ENCODE measurements at places on chromosomes 2 and 18. TPM values are rescaled to one million over a fixed set of nuclear protein-coding genes. Genes with fewer than 3 reads are reported as not detected.
A peak's percentile ranks its signal among the peaks of the same experiment; 100 is the strongest.

Gene KCNS3
- 62.4 TPM for total RNA-seq

Gene TSGA10
- total RNA-seq = 9.9 TPM

Gene LDLRAD4
- total RNA-seq = 1.9 TPM

Gene SERPINB2
- total RNA-seq = not detected

Gene GPR75
- total RNA-seq = 4.1 TPM

GRCh38 chr18:48874233-48874632 lies 76.5 kb downstream of the SMAD7 start:
- no peak for DNase-seq

GRCh38 chr18:46019936-46020335 lies 52.1 kb downstream of the PSTPIP2 start:
- no peak for DNase-seq

DNA sequence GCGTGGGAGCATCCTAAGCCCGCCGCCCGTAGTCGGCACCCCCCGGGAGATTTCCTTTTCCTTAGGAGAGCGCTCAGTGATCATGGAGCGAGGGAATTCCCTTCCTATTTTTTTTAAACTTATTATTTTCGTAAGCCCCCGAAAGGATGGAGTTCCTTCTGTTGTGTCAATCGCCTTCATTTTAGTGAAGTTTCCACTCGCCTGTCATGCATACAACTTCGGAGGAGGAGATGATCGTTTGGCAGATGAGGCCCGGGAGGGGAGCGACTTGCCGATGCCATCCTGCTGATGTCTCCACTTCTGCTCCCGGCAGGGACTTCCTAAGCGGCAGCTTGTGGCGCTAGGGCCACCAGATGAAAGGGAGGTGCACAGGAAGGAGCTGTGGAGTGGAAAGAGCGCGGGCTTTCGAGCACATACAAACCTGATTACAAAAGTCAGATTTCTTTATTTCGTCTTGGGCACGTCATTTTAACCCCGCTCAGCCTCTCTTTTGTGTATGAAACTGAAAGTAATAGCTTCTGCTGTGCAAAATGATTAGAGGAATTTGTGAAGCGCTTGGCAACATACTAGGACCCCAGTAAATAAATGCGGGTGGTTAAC lies at the start of gene ADGRF3:
Gene ADGRF3, minus strand, starts transcription at position 336 of the 600 bp plus-strand sequence. CDS start 555 bp downstream, outside the sequence.
- peak; percentile 59 for DNase-seq

GRCh38 chr2:169977530-169977929 lies 150.3 kb downstream of the UBR3 start:
- DNase-seq = no peak

- no peak for DNase-seq
Observed at GRCh38 chr18:6509832-6510231, 95.1 kb upstream of the L3MBTL4 start.

DNA sequence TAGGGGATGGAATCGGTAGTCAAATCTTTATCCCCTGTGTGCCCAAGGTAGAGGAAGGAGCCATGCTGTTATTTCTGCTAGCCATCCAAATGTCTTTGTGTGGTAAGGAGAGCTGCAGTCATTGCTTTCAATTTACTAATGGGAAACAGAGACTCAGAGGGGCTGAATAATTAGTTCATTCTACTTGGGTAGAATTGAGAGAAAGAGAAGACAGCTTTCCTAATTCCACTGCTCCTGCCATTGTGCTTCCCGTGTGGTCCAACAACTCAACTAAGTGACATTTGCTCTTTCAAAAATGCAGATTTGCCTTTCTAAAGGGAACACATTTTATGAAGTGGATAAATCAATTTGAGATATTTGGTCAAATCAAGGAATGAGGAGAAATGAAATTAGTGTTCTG lies 136.1 kb downstream of the AQP4 start:
- DNase-seq = no peak

DNA sequence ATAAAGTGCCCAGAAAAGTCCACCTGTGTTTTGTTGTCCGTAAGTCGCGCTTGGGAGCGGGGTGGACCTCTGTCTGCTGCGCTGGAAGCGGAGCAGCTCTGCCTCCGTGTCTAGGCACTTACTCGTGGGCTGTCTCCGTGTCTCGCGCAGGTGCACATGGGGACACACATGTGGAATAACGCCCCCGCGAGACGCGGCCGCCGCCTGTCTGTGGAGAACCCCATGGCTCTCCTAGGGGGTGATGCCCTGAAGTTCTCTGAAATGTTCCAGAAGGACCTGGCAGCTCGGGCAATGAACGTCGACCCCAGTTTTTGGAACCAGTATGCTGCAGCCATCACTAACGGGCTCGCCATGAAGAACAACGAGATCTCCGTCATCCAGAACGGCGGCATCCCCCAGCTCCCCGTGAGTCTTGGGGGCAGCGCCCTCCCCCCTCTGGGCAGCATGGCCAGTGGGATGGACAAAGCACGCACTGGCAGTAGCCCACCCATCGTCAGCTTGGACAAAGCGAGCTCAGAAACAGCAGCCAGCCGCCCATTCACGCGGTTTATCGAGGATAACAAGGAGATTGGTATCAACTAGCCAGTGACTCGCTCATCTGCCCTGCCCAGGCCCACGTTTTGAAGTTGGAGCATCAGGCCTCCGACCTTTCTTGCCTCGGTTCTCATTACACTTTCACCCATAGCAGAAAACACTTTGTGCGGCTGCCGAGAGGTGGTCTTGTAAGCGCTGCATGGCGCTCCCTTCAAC lies 17.3 kb downstream of the SALL3 start:
- DNase-seq = no peak

DNA sequence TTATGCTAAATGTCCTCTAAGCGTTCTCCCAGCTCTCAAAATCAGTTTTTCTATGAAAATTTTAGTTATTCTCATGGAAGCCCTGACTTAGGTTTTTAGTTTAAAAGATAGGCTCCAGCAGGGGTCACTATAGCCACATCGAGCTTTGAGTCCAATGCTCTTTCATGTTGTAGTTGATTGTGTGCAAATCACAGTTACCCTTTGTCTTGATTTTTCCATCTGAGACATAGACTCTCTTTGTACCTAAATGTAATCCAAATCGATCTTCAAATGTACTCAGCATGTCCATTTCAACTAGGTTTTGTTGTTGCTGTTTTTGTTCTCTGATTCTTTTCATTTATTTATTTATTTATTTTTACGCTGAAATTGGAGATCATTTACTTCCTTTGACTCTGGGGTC lies 26.4 kb upstream of the MSTN start:
- peak; percentile 83 for DNase-seq

DNA sequence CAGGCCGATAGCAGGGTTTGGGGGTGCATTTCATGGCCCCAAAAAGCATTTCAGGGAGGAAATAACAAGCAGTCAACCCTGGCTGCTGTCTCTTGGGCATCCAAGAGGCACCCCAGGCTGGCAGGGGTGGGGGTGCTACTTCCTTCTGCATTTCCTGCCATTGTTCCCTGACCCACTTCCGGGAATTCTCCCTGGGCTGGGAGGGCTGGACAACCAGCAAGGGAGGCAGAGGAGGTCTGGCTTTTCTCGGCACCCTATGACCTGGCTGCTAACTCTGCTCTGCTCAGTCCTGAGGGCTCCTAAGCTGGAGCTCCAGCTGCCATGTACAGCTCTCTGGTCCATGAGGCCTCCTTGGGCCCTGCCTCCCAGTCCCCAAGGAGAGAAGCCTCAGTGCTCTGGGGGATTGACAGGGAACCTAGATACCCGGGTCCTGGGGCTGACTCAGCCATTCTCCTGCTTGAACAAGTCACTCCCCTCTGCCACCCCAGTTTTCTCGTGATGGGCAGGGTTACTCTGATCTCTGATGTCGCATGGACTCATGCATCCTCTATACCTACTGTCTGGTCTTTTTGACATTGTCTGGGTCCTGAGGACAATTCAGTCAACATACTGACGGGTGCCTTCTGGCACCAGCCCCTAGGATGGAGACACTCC lies 47.2 kb downstream of the DYSF start:
- DNase-seq = peak; percentile 19

DNA sequence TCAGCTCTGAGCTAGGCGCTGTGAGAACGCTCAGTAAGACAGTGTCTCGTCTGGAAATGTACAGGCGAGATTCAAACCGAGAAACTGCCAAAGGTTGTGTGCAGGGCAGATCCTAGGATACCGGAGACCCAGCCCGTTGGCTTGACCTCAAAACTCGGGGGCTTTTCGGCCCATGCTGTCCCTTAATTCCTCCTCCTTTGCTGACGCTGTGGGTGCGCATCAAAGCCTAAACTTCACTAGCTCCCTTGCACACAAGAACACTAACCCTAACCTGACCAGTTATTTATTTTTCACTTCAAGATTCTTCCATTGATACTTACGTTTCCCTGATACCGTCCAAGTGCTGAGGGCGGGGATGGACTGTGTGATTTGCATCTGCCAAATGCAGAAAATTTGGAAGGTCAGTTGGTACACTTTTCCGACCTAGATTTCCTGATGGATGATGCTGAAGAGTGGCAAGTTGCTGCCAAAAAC lies 1.0 kb upstream of the AAK1 start:
- no peak for DNase-seq

GRCh38 chr2:163711258-163711657 lies 24.6 kb downstream of the FIGN start:
- DNase-seq = no peak

DNA sequence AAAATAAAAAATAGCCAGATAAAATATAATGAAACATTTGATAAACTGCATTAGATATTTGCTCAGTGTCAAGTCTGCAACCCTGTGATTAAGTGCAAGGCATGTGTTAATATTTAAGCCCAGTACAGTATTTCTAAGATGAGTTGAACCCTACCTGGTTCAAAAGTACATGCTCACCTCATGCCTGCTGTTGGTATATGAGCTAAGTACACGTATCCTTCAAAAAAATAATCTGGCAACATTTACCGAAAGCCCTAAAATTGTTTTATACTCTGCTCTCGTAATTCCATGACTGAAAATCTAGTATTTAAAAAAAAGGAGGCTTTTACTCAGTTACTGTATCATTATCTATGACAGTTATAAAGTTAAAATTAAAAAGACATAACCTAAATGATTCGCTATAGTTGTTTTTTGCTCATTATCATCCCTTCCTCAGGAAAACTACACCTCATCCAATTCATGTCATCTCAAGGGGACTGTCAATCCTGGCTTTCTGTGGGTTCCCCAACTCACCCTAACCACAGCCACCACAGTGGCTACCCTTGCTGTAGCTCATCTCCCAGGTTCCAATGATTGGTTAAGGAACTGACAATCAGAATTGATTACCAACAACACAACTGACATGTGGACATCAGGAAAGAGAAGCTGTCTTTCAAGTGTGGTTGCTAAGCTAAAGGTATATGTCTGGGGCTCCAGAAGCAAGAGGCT lies 10.6 kb downstream of the TLK1 start:
- DNase-seq = no peak

DNA sequence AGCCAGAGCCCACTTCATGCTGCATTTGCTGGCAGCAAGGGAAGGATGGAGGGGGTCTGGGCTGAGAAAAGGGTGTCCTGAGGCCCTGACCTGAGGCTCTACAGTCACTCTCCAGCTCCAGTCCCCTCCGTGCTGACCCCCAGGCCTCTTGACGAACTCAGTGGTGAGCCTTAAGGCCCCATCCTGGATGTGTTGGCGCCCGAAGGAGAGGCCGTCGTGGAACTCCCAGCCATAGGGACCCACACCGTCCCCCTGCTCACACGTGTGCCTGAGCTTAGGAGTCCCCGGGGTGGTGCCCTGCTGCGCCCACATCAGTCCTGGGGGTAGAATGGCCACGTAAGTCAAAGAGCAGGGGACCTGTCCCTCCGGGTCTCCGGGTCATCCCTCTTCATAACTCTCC lies 776 bp downstream of the MOGS start:
- DNase-seq = no peak

- DNase-seq = no peak
Observed at GRCh38 chr18:62138461-62139235, 48.2 kb downstream of the PIGN start.

GRCh38 chr2:108490506-108491122 lies 41.6 kb downstream of the GCC2 start:
- DNase-seq = no peak

DNA sequence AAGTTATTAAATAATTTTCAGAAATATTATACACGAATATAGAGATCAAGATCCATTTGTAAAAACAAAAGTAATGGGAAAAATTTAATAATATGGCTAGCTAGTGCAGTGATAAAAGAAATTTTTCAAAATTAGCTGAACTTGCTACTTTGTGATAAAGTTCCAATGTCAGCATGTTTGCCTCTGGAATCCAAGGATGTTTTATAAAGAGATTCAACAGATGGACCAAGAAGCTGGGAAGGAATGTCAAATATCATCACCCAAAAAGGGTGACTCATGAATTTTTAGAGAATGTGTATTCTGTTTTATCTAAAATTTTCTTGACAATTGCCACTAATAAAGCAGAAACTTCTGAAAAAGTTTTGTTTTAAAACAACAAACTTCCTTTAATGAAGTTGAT lies 95.3 kb downstream of the FSIP2 start:
- DNase-seq = no peak

DNA sequence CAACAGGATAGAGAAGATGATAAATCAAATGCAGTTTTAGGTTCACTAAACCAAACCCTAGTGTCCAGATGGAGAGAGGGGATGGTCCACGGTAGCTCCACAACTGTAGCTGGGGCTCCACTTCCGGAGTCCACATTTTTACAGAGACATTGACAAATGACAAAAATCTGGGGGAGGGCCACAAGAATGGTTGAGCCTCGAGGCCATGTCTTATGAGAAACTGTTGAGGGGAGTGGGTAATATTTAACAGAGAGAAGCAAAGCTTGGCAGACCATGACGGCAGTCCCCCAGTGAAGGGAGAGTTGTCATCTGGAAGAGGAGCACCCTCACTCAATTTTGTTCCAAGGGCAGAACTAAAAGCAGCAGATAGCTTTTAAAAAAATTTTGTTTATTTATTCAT lies 17.6 kb upstream of the EPHA4 start:
- DNase-seq = no peak

DNA sequence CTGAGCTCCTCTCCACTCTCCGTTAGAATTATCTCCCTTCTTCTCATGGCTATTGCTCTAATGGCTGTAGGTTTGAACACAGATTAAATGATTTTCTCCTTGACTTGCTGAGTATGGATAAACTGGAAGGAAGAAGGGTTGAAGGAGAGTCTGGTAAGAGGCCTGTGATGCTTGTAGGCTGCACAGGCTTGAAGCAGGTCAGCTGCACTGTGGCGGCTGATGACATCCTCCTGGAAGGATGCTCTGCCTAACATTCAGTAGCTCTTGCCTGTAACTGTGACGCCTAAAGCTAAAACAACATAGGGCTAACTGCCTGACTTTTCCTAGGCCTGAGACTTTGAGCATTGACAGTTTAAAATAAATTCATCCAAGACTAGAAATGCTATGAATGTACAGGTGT lies 166.3 kb downstream of the MREG start:
- DNase-seq = no peak

DNA sequence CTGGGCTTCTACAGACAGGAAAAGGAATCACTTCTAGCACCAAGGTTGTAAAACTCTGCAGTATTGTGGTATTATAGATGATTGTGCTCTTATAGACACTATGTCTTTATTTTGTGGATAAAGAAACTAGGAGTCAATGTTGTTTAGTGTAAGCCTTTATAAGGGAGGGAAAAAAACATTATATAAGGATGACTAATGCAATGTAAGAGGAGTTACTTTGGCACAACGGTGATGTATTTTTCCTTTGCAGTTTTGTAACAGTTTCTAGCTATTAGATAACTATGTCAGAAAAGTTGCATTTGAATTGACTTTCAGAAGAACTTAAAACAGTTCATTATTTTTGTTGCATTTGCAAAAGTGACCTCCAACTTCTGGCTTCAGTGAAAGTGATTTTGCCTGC lies 545.4 kb downstream of the CCDC85A start:
- DNase-seq = no peak

Data from GM23338 (cell line).